ENCODE measurements at places on chromosomes 3 and 15.

GRCh38 chr15:56959318-56959648 lies 40.8 kb downstream of the TCF12 start:
- ATAC-seq = no peak

DNA sequence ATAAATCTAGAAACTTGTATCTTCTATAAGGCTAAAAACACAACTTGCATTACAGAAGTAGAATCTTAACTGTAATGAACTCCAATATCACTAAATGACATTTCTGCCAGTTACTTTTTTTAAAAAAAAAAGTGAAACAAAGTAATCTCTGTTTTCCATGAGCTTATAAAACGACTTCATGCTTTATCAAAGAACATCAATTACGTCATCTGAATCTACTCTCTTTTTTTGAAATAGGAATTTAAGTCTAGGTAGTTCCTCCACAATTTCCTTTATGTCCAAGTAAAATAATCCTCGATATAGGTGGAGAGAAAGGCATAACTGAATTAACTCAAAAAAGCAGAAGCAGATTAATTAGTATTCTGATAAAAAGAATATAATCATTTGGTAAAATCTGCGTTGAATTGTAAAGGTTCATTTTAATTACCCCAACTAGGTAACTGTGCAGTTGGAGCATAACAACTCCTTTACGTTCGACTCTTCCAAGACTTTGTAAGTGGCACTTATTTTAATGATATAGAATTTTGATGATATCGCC lies 1.4 kb downstream of the UACA start:
- ATAC-seq = no peak

DNA sequence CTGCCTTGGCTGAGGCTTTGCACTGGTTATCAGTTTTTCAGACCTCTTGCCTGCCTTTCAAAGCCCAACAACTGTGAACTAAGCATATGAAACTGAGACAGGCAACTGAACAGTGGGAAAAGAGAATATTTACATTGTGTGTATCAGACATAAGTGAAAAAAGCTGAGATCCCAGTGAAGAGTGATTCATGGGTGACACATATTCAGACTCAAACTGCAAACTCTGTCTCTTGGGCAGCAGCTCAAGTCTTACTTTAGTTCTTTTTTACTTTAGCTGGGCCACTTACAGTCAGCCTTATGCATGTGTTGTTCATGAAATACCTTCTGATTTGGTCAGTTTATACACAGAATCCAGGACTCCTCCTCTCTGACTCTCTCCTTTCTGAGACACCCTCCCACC lies 19.2 kb downstream of the SUCLG2 start:
- no peak for ATAC-seq

- ATAC-seq = peak; percentile 31
Observed at GRCh38 chr3:61903931-61904657, 342.7 kb downstream of the PTPRG start.

DNA sequence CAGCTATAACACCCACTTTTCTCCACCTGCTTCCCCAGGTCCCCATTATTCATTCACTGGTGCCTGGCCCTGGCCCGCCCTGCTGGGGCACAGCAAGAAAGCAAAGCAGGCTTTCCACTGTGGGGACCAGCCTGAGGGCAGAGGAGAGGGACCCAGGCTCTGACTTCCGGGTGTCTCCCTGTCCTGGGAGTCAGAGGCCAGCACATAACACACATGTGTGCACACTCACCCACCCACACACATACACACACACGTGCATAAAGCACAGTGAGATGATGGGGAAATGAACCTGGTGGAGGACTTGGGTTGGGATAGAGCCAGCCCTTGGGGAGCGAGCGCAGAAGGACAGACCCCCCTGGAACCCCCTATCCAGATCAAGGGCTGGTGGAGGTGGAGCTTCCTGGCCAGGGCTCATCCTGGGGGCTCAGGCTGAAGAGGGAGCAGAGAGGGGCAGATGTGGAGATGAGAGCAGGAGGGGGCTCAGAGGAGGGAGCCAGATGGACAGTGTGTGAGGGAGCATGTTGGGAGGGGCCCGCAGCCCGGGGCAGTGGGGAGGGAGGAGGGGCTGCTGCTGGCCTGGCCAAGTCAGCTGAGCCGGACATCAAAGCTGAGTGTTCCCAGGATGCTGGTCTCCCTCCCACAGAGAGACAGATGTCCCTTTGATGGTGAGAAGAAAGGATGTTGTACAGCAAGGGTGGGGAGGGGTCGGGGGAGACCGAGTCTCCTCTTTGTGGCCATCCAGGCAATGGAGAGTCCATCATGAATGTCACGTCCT lies 78.2 kb downstream of the LINGO1 start:
- peak; percentile 81 for ATAC-seq

- ATAC-seq = no peak
Observed at GRCh38 chr3:64541803-64542202, 146.0 kb downstream of the ADAMTS9 start.

- ATAC-seq = no peak
Observed at GRCh38 chr3:120816728-120817127, 74.2 kb downstream of the GTF2E1 start.

DNA sequence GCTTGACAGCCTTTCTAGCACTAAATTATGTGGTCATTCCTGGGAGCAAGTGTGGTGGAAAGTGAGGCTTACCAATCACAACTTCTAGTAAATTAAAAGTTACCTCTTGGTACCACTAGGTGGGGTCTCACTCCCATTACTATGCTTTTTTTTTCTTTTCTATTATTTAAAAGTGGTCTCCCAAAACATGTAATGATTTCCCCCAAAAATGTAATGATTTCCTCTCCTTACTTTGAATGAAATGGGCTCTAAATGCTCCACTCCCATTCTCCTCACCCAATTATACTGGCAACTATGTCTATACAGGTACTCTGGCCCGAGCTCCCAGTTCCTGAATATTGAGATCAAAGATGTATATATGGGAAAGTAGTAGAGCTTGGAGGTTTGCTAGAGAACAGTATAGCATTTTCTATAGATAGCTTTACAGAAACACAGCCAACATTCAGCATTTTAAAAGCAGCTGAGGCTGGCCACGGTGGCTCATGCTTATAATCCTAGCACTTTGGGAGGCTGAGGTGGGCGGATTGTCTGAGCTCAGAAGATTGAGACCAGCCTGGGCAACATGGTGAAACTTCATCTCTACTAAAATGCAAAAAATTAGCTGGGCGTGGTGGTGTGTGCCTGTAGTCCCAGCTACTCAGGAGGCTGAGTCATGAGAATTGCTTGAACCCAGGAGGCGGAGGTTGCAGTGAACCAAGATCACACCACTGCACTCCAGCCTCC lies 70.9 kb downstream of the DCUN1D1 start:
- ATAC-seq = peak; percentile 29

GRCh38 chr3:62405135-62405534 lies 31.8 kb upstream of the FEZF2 start:
- ATAC-seq = no peak

GRCh38 chr15:89140595-89140994 lies 52.3 kb downstream of the ABHD2 start:
- ATAC-seq = no peak

DNA sequence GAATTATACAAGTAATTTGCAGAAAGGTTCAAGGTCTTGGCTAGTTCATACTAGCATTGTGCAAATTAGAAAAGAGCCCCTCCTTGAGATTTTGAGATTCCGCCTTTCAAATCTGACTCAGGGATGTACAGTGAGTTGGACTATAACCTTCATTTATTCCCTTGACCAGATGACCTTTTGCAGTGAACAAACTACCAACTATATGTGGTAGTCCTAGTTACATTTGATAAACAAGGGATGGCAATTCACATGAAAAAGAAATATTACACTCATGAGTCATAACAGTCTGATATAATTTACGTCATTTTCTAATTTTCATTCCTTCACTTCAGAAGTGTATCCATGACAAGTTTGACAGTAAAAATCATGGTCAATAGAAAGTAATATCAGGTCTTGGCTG lies 860.4 kb downstream of the ROBO1 start:
- ATAC-seq = peak; percentile 38

DNA sequence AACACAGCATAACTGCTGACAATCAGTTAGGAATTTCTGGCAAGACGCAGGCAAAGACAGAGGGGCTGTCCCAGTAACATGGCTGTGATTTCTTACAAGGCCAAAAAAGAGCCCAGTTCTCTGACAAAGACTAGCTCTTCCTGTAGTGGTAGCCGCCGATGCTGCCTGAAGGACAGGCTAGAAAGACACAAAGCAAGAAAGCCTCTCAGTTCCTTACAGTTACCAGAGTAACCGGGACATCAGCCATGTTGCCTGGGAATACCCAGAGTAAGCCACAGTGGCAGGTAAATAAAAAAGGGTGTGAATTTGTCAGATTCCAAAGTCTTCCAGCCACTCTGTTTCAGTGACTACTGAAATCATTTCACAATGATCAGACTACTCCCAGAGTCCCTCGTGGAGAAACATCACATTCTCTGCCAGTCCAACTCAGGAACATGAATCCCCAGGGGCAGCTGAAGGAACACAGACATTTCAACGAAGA lies 493.6 kb upstream of the ADAMTS9 start:
- ATAC-seq = no peak

- no peak for ATAC-seq
Observed at GRCh38 chr3:185647880-185648210, 61.8 kb downstream of the SENP2 start.

DNA sequence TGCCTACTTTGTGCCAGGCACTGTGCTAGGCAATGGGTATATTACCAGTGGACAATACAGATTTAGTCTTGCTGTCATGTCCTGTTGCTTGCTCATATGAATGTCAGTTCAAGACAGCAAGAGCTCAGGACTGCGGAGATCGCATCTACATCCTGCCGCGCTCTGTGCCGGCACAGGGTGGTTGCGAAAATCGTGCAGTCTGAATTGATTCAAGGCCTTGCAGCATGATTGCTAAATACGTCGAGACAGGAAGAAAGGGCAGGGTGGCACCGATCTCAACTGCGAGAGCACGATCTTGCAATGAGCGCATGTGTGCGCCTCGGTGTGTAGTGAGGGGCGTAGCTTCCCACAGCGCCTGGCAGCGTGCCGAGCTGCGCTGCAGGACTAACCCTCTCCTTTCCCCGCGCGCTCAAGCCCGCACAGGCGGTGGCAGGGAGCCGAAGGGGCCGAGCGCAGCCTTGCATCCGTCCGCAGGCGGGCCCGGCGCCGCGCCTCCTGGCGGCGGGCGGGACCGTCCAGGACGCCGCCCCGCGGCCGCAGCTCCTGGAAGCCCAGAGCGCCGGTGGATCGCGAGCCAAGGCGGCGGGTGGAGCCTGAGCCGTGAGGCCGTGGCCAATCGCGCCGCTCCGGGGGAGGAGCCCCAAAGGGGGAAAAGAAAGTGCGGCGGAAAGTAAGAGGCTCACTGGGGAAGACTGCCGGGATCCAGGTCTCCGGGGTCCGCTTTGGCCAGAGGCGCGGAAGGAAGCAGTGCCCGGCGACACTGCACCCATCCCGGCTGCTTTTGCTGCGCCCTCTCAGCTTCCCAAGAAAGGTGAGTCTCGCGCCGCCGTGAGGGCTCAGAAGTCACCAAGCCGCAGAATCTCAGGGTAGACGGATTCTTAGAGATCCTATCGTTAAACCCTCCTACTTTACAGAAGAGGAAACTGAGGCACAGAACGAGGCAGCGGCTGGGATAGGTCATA lies at the start of gene IL1RAP:
Gene IL1RAP, plus strand, starts transcription at position 677 of the 962 bp plus-strand sequence. CDS start 50,205 bp downstream, outside the sequence.
- peak; percentile 97 for ATAC-seq

DNA sequence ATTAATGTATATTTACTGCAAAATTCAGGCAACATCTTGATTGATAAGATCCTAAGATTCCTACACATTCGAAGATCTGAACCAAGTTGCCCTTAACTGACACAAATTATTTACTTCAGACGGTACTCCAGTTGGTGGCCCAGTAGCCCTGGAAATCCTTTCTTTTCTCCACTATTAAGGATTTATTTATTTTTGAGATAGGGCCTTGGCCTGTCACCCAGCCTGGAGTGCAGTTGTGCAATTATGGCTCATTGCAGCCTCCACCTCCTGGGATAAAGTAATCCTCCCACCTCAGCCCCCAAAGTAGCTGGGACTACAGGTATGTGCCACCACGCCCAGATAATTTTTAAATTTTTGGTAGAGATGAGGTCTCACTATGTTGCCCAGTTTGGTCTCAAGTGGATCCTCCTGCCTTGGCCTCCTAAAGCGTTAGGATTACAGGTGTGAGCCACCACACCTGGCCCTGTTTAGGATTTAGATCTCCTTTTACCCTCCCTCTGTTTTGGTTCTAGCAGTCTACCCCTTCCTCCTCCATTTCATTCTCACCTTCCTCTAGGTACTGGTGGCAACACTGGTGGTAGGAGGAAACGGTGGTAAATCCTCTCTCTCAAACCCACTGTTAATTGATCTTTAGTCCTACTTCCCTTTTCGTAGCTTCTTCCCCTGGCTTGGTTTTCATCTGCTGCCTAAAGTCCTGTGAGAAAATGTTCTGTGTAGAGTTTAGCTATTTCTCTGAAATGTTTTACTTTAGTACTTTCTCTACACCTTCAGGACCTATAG lies 12.7 kb upstream of the ZNF609 start:
- no peak for ATAC-seq

DNA sequence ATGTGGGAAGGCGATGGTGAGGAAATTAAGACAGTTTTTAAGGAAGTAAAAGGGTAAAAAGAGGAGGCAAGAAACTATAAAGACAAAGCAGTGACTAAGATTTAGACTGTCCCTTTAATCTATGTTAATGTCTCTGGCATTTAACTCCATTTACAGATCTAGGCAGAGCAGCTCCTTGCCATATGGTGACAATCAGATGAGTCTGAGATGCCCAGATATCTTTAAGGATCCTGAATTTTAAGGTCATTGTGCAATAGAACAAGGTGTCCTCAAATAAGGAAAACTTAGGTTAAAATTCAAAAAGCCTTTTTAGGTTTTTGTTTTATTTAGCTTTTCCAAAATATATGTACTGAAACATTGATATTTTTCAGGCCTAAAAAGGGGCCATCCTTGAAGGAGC lies 24.1 kb downstream of the RASGRP1 start:
- no peak for ATAC-seq

- peak; percentile 63 for ATAC-seq
Observed at GRCh38 chr15:65641768-65642475, 20.2 kb downstream of the SLC24A1 start.

Data from motor neuron (in vitro differentiated cells).